Activated T-helper 1 cell treated with anti-CD3 and anti-CD28 coated beads, Interleukin-12 subunit alpha, Interleukin-12 subunit beta, Interleukin-2, Interleukin-4 antibody, amounts not matched to agents 30 ng/mL and 10 ng/mL and 1 ng/mL, durations not matched to agents 14 hours and 24 hours and 36 hours (primary cell): ENCODE measurements at places on chromosomes 4 and X. TPM values are rescaled to one million over a fixed set of nuclear protein-coding genes. Genes with fewer than 3 reads are reported as not detected.

The AMBN gene
- not detected in 2 replicates for total RNA-seq

The DMRTC1B gene
- total RNA-seq: not detected in 2 replicates

The TLR1 gene
- 1.9 and 2.7 TPM in 2 replicates for total RNA-seq

The MSX1 gene
- not detected in 2 replicates for total RNA-seq

The GPRIN3 gene
- 37.1 and 39.0 TPM in 2 replicates for total RNA-seq

The SPANXB1 gene
- total RNA-seq: not detected in 2 replicates

The COX7B2 gene
- not detected in 2 replicates for total RNA-seq

The MUC7 gene
- not detected in 2 replicates for total RNA-seq

The NKRF gene
- total RNA-seq: 26.8 and 29.0 TPM in 2 replicates

The RADX gene
- 5.6 and 6.3 TPM in 2 replicates for total RNA-seq

The CENPVL1 gene
- not detected in 2 replicates for total RNA-seq

- no peak overlapping the region for H3K27ac ChIP-seq
- H3K4me3 ChIP-seq: no peak overlapping the region
- H3K36me3 ChIP-seq: no peaks in the 10 kb centered on the region
- no peak for DNase-seq
- no peaks in the 10 kb centered on the region for H3K4me1 ChIP-seq
- peaks cover 2% of the 10 kb centered on the region for H3K27me3 ChIP-seq
These were observed 248.7 kb downstream of the DHX15 start for GRCh38 chr4:24335616-24336015.

GRCh38 chr4:98501383-98501782 is 157.0 kb downstream of the TSPAN5 start:
- no peaks in the 10 kb centered on the region for H3K27me3 ChIP-seq
- H3K36me3 ChIP-seq: peaks cover 45% of the 10 kb centered on the region
- DNase-seq: no peak
- H3K27ac ChIP-seq: peak overlapping the region; percentile 11
- peaks cover 53% of the 10 kb centered on the region for H3K4me1 ChIP-seq

GRCh38 chr4:57100979-57101651 is 9.1 kb downstream of the IGFBP7 start:
- peaks cover 26% of the 10 kb centered on the region for H3K27me3 ChIP-seq
- no peak overlapping the region for H3K4me3 ChIP-seq
- no peaks in the 10 kb centered on the region for H3K4me1 ChIP-seq

- H3K27ac ChIP-seq: no peak overlapping the region
- no peaks in the 10 kb centered on the region for H3K36me3 ChIP-seq
- no peak overlapping the region for H3K4me3 ChIP-seq
- no peaks in the 10 kb centered on the region for H3K4me1 ChIP-seq
- no peak for DNase-seq
These were observed 83.3 kb upstream of the PAQR3 start for GRCh38 chr4:79022529-79022928.

GRCh38 chr4:39469429-39470077 is 10.7 kb downstream of the LIAS start:
- H3K4me3 ChIP-seq: no peak overlapping the region
- H3K27ac ChIP-seq: no peak overlapping the region
- peaks cover 8% of the 10 kb centered on the region for H3K4me1 ChIP-seq
- no peak for DNase-seq
- peaks cover 13% of the 10 kb centered on the region for H3K36me3 ChIP-seq

- peaks cover 7% of the 10 kb centered on the region for H3K27me3 ChIP-seq
- H3K4me1 ChIP-seq: no peaks in the 10 kb centered on the region
- H3K36me3 ChIP-seq: no peaks in the 10 kb centered on the region
- no peak overlapping the region for H3K27ac ChIP-seq
- no peak for DNase-seq
These were observed 131.8 kb upstream of the MAD2L1 start for GRCh38 chr4:120198411-120198810.

- H3K4me3 ChIP-seq: no peak overlapping the region
- no peaks in the 10 kb centered on the region for H3K4me1 ChIP-seq
- H3K27ac ChIP-seq: no peak overlapping the region
These were observed 69.2 kb downstream of the PTCHD1 start for GRCh38 chrX:23403849-23404248.

GRCh38 chrX:16082470-16083085 is 40.8 kb upstream of the GRPR start:
- no peak for DNase-seq
- H3K4me3 ChIP-seq: no peak overlapping the region
- H3K36me3 ChIP-seq: no peaks in the 10 kb centered on the region
- H3K4me1 ChIP-seq: no peaks in the 10 kb centered on the region

GRCh38 chr4:78613522-78614321 is 62.2 kb downstream of the ANXA3 start:
- H3K4me1 ChIP-seq: peaks cover 73% of the 10 kb centered on the region
- DNase-seq: no peak
- no peaks in the 10 kb centered on the region for H3K27me3 ChIP-seq

DNA sequence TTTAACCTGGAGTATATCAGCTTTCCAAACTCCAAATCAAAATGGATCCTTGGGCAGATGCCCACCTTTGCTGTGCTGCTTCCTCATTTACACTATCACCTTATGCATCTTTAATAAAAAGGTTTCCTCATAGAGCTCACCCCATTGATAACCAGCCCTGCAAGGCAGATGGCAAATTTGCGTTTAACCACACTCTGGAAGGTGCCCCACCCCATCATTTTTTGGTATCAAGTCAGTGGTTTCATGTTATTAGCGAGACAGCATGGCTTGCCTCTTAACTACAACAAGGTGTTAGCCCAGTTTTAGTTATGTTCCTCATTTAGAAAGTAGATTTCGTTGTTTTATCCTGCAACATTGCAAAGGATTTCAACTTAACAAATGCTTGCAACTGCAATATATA is 214.0 kb upstream of the WDFY3 start:
- H3K4me3 ChIP-seq: no peak overlapping the region
- H3K27me3 ChIP-seq: no peaks in the 10 kb centered on the region
- no peak overlapping the region for H3K27ac ChIP-seq

- no peak overlapping the region for H3K4me3 ChIP-seq
- H3K36me3 ChIP-seq: no peaks in the 10 kb centered on the region
- no peak for DNase-seq
These were observed 334.9 kb downstream of the DCTD start for GRCh38 chr4:182582245-182582644.

- H3K4me1 ChIP-seq: no peaks in the 10 kb centered on the region
- no peaks in the 10 kb centered on the region for H3K36me3 ChIP-seq
- H3K4me3 ChIP-seq: no peak overlapping the region
- no peak for DNase-seq
These were observed 30.5 kb upstream of the FAM120C start for GRCh38 chrX:54213603-54214002.

DNA sequence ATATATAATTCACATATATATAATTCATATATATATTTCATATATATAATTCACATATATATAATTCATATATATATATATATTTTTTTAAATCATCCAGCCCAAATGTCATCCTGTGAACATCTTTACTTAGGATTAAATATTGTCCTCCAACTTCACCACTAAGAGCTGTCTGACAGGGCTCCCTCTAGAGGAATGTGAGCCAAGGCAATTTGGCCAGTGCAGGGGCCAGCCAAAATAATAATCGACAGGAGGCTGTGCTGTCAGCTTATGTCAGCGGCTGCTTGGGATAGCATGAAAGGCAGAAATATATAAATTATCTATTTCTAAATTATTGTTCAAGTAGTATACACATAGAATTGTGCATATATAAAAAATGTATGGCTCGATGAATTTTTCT is 29.5 kb downstream of the EGFL6 start:
- H3K36me3 ChIP-seq: no peaks in the 10 kb centered on the region
- no peak for DNase-seq
- H3K27me3 ChIP-seq: peaks cover under 1% of the 10 kb centered on the region
- no peaks in the 10 kb centered on the region for H3K4me1 ChIP-seq
- no peak overlapping the region for H3K27ac ChIP-seq

DNA sequence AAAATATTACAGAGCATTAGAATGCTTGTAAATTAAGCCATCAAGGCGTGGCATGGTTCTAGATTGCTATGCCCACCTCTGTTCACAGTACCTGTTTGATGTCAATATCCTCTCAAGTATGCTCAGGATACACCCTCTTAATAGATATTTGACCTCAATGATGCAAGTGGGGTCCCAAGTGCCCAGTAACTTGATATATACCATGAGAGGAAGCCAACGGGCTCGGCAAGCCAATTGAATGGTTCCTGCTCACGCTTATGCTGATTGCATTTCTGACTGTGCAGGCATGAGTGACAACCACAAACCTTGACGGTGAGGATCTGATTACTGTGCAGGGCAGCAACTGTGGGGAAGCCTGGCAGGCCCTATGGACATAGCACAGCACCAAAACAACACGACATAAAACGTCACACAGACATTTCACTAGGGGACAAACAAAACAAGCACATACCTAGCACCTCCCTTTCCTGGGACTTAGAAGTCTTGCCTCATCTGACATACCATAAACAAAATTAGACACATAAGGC is 179.1 kb upstream of the ETNPPL start:
- H3K36me3 ChIP-seq: no peaks in the 10 kb centered on the region
- peaks cover 6% of the 10 kb centered on the region for H3K4me1 ChIP-seq
- peaks cover 5% of the 10 kb centered on the region for H3K27me3 ChIP-seq
- H3K27ac ChIP-seq: no peak overlapping the region

- H3K4me1 ChIP-seq: no peaks in the 10 kb centered on the region
- peaks cover 1% of the 10 kb centered on the region for H3K27me3 ChIP-seq
- DNase-seq: no peak
- no peak overlapping the region for H3K4me3 ChIP-seq
- H3K36me3 ChIP-seq: no peaks in the 10 kb centered on the region
These were observed 76.7 kb downstream of the ABLIM2 start for GRCh38 chr4:8081621-8082516.

DNA sequence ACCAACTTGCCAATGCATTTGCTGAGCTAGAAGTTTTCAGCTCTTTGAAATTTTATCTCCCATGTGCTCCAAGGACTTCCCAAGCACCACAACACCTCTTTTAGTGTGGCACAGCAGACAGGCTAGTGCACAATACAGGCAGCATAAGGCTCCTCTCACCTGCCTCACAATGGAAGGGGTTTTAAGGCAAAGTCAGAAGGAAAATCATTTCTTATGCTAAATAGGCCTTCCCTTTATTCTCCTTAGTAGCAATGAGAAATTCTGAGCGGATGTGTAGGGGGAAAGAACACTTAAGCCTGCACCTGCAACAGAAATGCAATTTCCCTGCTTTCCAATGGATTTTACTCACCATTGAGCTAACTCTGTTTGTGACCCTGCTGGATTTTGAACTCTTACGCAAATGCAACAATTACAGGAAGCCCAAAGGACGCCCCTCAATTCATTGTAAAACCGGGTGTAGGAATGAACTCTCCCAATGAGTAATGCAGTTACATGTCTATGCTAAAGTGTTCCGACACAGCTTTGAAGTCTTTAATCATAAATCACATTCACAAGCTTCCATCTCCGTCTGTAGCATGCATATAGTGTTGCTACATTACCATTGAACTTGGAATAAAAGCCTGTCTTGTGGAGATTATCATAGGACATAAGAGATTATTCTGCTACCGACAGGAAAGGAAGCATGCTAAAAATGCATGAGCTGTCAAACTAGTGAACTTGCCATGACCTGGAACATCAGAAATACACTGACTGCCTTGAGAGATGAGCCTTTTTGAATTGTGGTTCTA is 1084.9 kb downstream of the RPA4 start:
- H3K27ac ChIP-seq: no peak overlapping the region
- DNase-seq: no peak
- H3K36me3 ChIP-seq: no peaks in the 10 kb centered on the region
- no peaks in the 10 kb centered on the region for H3K4me1 ChIP-seq

DNA sequence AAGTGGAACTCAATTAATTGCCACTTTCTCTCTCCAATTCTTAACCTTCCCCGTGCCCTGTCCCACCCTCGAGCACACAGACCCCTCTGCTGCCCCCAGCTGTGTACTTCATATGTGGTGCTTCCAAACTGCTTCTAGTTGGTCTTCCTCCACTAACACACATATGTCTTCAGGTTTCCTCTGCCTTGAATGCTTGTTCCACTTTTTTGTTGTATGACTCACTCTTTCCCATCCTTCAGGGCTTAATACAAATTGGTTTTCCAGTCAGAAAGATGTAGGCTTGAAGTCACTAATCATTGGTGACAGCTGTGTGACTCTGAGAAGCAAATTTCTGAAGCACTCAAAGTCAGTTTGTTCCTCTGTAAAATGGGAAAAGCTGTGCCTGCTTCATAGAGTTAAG is 30.6 kb downstream of the TRIM2 start:
- H3K27me3 ChIP-seq: peaks cover 17% of the 10 kb centered on the region
- no peak overlapping the region for H3K27ac ChIP-seq
- no peaks in the 10 kb centered on the region for H3K36me3 ChIP-seq
- no peak for DNase-seq
- H3K4me1 ChIP-seq: peaks cover 13% of the 10 kb centered on the region
- no peak overlapping the region for H3K4me3 ChIP-seq

DNA sequence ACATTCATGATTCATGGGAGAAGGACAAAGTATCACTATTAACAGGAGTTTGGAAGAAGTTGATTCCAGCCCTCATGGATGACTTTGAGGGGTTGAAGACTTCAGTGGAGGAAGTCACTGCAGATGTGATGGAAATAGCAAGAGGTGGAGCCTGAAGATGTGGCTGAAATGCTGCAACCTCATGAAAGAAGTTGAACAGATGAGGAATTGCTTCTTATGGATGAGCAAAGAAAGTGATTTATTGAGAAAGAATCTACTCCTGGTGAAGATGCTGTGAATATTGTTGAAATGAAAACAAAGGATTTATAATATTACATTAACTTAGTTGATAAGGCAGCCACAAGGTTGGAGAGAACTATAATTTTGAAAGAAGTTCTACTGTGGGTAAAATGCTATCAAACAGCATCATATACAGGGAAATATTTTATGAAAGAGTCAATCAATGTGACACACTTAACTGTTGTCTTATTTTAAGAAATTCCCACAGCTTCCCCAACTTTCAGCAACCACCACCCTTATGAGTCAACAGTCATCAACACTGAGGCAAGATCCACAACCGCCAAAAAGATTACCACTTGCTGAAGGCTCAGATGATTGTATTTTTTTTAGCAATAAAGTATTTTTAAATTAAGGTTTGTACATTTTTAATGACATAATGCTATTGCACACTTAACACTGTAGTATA is 302.6 kb downstream of the CBLL2 start:
- H3K36me3 ChIP-seq: no peaks in the 10 kb centered on the region
- no peak for DNase-seq
- H3K4me1 ChIP-seq: no peaks in the 10 kb centered on the region
- no peaks in the 10 kb centered on the region for H3K27me3 ChIP-seq

- no peaks in the 10 kb centered on the region for H3K4me1 ChIP-seq
- H3K27ac ChIP-seq: no peak overlapping the region
- peaks cover 1% of the 10 kb centered on the region for H3K36me3 ChIP-seq
- H3K4me3 ChIP-seq: no peak overlapping the region
- DNase-seq: no peak
These were observed 81.6 kb downstream of the DTHD1 start for GRCh38 chr4:36363024-36363423.

DNA sequence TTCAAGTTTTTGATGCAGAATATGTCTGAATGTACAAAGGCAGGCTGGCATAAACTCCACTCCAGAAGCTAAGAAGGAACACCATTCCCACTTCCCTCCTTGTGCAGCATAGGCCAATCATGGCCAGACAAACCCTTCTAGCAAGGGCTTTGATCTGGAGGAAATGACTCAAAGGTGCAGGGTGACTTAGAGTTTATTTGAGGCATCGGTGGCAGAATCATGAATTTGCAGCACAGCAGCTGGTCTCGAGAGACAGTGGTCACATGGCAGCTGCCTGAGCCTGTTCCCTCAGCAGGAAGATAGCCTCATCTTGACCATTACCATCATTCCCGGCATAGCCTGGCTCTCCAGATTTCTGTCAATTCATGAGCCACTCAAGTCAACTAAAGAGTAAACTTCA is 154.5 kb downstream of the ATP10D start:
- H3K4me3 ChIP-seq: no peak overlapping the region
- no peaks in the 10 kb centered on the region for H3K4me1 ChIP-seq
- H3K36me3 ChIP-seq: no peaks in the 10 kb centered on the region
- no peak for DNase-seq

GRCh38 chr4:147733716-147734344 is 1.9 kb downstream of the ARHGAP10 start:
- peaks cover 25% of the 10 kb centered on the region for H3K27me3 ChIP-seq
- H3K4me3 ChIP-seq: peak overlapping the region; percentile 93
- no peak overlapping the region for H3K27ac ChIP-seq
- DNase-seq: no peak
- H3K36me3 ChIP-seq: peaks cover 2% of the 10 kb centered on the region
